ENCODE measurements at places on chromosomes 6 and 20.

GRCh38 chr6:132964868-132965382, 150.6 kb downstream of the RPS12 start:
- DNase-seq = no peak

- peak; percentile 14 for DNase-seq
These were observed 2.7 kb upstream of the ZNFX1 start for GRCh38 chr20:49280463-49281058.

GRCh38 chr6:134870677-134871498, 79.0 kb downstream of the ALDH8A1 start:
- no peak for DNase-seq

GRCh38 chr6:25017932-25018567, 82.3 kb upstream of the RIPOR2 start:
- DNase-seq = peak; percentile 69

DNA sequence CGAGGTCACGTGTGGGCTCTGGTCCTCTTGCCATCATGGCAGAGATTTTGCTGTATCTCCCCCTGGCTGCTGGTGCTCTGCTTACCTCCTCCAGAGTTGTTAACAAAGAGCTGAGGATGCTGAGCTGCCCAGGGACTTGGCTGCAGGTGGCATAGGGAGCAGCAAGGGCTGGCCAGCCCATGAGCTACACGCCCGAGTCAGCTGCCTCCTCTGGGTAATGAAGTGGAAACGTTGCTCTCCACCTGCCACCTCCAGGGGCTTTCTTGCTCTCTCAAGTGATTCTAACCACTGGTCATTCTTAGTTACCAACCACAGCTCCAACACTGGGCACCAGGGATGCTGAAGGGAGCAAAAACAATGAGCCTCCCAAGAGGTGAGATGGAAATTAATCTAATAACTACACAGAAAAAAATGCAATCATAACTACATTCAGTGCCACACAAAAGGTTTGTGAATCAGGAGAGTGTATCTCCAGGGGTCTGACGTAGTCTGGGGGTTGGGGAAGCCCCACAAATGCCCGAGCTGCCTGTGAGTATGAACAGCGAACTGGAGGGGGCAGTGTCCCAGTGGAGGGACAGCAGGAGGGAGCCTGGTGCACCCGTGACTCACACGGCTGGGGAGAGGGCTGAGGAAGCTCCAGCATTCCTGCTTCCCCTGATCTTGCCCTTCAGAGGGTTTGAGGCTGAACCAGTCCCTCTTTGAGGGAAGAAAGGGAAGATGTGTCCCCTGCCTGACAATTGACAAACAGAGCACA, 78.7 kb downstream of the CDH26 start:
- peak; percentile 70 for DNase-seq

DNA sequence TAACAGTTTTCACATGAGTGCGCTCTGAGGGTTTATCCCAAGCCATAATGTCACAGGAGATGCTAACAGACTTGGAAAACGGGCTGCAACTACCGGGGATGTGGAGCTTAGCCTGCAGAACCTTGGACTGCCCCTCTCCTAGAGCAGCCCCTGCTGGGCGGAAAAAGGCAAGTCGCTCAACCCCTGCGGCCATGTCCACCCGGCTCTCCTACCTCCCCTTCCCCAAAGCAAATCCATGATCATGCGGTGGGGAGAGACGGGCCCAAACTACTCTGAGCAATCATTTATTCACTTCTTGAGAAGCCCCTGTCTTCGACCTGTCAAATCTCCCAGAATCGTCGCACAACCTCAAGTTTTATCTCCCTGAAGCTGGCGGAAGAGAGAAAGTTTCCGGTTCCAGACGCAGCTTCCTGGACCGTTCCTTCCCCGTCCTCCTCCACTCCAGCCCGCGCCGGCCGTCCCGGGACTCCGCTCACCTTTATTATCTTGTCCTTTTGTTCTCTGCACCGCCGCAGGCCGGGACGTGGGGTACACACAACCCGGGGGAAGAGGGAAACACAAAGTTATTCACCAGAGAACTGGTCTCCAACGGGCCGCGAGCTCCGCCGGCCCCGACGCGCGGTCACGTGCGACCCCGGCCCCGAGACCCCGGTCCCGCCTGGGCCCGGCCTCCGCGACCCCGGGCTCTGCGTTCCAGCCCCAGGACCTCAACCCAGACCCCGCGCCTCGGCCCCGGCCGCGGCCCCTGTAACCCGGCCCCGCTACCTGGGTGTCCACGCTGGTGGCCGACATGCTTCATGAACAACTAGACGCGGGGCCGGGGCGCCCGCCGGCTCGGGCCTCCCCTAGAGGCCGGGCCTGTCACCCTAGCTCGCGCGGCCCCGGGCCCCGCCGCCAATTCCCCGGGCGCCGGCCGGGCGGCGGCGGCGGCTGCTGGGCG, 560 bp downstream of the YTHDF1 start:
- DNase-seq = peak; percentile 64
